Stimulated activated naive CD4-positive, alpha-beta T cell (primary cell): ENCODE measurements at places on chromosomes 6 and 20.

- no peak for DNase-seq
Measured at GRCh38 chr20:11807054-11808048, 110.3 kb upstream of the BTBD3 start.

DNA sequence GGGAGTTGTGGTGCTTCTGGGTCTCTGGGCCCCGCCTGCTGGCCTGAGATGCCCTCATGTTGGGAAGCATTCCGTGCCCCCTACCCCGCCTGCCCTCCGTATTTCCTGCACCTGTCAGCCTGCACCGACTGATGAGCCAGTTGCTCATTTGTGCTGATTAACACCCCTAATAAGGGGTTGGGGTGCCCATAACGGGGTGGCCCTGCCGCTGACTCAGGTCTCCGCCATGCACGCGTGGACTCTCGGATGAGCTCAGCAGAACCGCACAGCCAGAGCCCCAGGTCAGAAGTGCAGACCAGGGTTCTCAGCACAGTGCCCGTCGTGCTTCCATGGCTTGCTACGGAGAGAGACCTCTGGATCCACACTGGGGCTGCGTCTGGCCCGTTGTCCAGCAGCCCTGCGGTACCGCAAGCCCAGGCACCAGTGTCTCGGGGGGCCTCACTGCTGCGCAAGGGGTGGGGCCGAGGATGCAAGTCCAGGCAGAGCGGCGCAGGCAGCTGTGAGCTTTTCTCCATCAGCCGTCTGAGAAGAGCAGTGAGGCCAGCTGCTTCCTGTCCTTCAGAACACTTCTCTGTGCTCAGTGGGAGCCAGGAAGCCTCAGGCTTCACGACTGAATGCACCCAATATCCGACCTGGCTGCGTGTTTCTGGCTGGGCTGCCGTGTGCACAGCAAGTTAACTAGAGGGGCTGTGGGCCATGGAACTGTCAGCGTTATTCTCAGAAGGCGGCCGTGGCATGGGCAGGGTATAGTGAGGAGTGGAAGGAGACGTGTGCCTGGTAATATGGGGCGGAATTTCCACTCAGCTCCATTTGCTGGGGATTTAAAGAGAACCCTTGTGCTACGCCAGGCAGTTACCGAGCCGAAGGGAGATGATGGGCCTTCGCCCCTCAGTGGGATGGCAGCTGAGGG is 18.6 kb downstream of the MTG2 start:
- no peak for DNase-seq

DNA sequence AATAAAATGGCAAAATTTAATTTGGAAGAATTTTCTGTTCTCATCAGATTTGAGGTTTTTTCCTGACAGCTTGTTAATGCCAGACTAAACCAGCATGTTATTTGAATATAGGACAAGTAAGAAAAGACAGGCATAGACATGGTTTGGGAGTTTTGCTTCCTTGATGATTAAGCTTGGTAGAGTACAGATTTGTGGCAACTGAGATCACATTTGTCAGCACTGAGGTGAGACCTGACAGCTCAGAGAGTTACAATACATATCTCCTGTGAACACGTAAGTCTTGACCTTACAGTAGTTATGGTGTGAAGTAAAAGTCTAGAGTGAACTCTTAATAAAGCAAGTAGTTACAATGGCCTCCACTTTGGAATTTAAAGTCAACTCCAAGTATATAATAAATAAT is 34.5 kb downstream of the CENPW start:
- DNase-seq, result no peak

DNA sequence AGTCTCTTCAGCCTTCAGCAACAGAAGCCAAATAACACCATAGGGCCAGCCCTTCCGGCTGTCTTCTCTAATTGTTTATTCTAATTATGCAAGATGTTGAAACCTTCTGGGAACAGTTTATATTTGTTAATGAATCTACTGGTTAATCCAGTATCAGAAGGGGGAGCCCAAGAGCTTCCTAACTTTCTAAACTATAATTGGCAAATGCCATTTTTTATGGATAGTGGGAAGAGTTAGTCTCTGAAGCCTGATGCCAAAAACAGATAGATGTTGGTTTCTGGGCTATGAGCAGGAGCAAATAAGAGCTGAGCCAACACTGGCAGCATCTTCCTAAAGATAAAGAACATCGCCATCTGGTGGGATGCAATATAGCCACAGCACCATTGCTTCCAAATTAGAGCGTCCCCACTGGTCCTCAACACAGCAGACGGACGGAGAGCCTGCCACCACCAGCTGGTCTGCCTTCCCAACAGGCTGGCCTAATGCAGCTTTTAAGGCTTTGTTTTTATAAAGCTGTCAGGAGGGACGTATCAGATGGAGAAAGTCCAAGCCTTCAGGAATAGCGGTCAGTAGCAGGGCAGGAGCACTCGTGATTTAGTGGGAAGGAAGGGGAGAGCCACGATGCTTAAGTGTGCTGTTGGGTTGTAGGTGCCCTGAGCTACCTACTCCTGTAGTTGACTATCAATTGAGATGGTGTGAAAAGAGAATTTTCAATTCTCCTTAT is 118.8 kb downstream of the RALGAPA2 start:
- DNase-seq, result no peak

DNA sequence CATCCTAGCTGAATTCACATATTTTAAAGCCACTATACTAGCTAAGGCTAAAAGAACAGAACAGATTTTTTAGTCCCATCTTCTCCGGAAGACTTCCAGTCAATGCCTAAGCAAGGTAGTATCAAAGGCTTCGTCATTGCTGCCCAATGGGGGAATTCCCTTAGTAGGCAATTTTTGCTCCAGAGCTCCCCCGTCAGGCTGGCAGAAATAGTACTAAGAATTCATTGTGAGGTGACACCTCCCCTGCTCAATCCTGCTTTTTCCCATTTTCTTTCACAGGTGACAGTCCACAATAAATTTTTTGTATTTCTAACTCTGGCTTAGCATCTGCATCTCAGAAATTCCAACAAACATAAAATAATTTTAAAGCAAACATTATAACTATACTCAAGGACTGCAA is 52.8 kb upstream of the SRSF6 start:
- no peak for DNase-seq

DNA sequence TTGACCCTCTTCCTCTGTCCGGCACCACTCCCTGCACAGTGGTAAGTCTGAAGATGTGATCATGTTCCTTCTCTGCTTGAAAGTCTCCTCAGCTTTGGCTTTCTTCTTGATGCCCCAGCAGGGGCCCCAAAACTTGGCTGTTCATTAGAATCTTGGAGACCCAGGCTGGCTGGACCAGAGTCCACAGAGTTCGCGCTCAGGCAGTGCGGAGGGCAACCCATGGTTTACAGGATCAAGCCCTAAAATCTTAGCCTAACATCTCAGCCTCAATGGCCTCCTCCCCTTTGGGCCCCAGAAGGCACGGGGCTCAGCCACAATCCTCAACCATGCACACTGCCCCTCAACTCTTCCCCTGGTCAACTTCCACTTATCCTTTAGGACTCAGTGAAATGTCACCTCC is 72.9 kb upstream of the GTSF1L start:
- no peak for DNase-seq

DNA sequence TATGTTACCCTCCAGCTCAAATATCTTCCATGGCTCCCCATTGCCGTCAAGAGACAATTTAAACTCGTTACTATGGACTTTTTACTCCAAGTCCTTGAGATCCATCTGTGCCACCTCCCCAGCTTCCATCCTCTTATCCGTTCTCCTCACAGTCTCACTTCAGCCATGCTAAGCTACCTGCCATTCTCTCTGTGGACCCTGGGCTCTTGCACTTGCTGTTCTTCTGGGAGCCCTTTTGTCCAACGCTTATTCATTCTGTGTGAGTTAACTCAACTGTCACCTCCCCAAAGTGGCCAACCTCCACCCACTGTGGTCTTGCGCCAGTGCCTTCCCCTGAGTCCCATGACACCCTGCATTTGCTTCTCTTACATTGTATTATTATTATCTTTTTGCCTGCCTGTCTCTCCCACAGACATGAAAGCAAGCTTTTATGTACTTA is 132.4 kb downstream of the BCAS1 start:
- no peak for DNase-seq

GRCh38 chr6:137737836-137738596 is 129.0 kb upstream of the TNFAIP3 start:
- DNase-seq, result no peak

DNA sequence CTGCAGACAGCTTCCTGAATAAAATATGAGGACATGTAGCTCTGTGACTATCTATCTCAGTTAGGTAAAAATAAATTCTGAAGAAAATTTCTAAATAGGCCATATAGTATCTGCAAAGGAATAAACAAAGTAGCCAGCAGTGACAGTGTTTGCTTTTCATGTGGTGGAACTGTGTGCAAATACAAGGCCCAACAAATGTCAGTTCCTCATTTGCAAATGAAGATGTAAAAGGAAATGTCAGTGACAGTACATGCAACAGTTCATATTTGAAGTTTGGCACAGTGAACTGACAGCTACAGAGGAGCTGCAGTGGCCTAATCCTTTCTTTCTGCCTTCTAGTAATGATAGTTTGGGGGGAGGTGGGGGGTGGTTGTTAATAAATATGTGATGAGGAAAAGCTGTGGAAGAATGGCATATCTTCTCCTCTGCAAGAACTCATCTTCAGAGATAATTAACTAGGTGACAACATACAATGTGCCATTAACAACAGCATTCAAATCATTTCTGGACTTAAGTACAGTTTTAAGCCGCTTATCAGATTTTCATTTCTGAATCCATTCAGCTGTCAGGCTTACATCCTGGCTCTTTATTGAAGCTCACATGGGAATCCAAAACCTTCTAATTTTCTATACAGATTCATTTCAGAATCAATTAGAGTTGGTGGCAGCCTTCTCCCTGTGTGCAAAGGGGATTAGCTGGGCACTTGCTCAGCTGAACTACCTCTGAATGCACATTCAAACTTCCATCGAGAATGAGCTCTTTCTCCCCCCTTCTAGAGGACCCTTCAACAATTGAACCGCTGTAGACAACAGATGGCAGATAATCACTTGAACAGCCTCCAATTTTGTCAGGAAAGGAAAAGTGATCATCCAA is 1059.0 kb upstream of the EPHA7 start:
- no peak for DNase-seq

- no peak for DNase-seq
Measured at GRCh38 chr6:32960563-32960962, 7.7 kb upstream of the HLA-DMA start.

DNA sequence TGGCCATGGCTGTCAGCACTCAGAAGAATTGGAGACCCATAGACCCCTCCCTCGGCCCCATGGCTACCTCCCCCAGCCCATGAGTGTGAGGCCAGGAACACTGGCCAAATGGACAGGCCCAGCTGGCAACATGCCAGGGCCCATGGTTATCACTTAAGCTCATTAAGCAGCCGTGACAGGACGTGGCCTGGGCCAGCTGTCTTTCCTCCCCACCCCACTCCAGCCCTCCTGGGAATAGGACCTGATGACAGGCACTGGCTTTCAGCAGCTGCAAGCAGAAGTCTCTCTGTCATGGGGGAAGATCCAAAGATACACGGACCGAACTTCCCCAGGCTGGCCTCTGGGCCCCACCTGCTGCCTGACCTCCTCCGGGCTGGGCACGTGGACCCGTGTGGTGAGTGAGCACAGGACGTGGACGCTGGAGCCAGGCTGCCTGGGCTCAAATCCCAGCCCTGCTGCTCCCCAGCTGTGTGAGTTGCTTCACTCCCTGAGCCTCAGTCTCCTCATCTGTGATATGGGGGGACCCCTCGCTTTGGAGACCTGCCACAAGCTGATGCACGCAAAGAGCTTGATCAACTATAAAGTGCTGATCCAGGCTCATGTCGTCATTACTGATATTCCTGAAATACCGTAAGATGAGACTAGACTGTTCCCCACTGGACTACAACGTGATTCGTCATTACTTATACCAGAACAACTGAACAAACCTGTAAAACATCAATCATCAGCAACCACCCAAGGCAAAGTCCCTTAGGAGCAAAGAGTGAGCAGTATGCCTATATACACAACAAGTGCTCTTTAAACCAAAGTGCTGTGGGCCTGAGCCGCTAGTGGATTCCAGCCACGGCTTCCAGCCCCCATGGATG is 22.0 kb upstream of the VSTM2L start:
- no peak for DNase-seq

DNA sequence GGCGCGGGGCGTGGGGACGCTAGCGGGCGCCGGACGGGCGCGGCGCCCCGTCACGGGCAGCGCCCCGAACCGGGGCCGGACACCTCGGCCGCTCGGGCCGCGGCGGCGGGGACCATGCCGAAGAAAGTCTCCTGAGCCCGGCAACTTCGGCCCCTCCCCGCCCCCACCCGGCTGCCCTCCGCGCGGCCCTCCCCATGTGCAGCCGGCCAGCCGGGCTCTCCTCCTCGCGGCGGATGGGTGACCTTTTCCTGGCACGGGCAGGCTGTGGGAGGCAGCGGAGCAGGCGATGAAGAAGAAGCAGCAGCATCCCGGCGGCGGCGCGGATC is 278 bp downstream of the UST start:
- no peak for DNase-seq

- DNase-seq, result no peak
Measured at GRCh38 chr20:49575551-49576060, 7.7 kb upstream of the PTGIS start.

DNA sequence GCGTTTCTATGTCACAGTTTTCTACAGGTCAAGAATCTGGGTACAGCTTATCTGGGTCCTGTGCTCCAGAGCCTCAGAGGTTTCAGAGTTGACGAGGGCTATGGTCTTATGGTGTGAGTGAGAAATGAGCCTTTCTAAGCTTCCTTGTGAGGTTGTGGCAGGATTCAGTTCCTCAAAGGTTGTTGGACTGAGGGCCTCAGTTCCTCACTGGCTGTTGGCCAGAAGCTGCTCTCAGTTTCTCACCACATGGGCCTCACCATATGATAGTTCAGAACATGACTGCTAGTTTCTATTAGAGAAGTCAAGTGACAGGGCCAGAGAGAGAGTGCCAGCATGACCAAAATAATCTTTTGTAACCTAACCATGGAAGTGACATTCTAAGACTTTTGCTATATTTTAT is 96.1 kb downstream of the NUS1 start:
- DNase-seq, result no peak

- no peak for DNase-seq
Measured at GRCh38 chr20:23112595-23112994, 26.5 kb upstream of the CD93 start.

GRCh38 chr6:158042245-158042798 is 60.7 kb downstream of the SYNJ2 start:
- no peak for DNase-seq

DNA sequence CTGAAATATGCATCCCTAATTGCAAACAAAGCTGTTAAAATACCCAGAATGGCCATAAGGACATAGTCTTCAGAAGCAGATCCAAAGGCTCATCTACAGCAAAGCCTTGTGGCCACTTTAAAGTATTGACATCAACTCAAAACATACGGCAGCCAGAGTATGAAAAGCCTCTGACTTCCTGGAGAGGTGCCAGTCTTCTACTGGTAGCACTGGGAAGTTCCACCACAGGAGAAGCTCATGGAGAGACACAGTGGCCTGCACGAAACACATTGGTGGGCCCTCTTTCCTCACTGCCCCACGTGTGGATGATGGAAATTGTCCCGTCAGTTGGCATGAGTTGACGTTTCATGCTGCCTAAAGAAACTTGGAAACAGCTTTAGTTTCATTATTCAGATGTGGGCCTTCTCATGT is 202.6 kb upstream of the HEY2 start:
- DNase-seq, result no peak
